ENCODE measurements at places on chromosomes 2 and 18.

DNA sequence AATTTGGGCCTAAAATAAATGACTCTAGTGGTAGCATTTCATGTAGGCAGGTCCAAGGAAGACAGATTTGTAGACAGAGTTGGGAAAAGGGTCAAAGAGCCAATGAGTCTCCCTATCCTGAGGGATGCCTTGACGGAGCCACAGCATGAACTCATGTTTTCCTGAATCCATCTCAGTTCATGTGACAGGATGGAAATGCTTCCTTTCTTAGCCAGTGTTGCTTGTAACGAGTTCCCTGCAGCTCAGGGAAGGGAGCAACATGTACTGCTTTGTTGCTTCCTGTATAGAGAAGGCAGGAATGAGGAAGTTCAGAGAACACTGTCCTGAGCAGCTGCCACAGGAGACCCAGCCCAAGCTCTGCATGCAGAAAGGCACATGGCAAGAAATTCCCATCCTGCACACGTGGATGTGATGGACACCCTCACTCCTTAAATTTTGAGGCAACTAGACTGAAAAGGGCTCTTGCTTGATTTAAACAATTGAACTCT is 27.9 kb downstream of the TMEM17 start:
- DNase-seq: peak; percentile 46

DNA sequence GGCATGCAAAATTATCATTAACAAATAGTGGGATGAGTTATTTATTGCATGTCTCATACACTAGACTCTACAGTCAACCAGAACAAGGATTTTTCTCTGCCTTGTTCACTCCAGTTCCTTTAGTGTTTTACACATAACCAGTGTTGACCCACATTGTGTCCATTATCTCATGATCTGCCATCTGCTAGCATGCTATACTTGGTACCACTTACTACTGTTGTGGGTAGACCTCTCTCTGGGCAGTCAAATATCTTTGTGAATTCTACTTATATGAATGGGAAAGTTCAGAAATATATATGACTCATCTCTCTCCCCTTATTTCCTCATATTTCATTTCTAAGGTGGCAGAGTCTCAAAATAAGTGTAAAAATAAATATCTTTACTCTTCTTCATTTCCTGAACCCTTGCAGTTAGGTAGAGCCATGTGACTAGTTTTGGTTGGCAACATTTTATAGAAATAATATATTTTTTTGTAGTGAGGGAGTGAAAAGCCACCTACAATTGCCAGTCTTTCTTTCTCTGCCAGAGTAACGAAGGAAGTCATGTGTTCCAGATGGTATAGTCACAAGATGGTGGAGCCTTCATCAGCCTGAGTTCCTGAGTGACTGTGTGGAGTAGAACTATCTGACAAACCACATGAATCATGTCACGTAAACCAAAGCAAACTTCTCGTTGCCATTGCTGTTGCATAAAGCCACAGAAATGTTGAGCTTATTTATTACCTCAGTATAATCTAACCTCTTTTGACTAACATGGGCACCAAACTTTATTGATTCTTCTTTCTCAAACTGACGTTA is 704.0 kb downstream of the RNF144A start:
- no peak for DNase-seq

DNA sequence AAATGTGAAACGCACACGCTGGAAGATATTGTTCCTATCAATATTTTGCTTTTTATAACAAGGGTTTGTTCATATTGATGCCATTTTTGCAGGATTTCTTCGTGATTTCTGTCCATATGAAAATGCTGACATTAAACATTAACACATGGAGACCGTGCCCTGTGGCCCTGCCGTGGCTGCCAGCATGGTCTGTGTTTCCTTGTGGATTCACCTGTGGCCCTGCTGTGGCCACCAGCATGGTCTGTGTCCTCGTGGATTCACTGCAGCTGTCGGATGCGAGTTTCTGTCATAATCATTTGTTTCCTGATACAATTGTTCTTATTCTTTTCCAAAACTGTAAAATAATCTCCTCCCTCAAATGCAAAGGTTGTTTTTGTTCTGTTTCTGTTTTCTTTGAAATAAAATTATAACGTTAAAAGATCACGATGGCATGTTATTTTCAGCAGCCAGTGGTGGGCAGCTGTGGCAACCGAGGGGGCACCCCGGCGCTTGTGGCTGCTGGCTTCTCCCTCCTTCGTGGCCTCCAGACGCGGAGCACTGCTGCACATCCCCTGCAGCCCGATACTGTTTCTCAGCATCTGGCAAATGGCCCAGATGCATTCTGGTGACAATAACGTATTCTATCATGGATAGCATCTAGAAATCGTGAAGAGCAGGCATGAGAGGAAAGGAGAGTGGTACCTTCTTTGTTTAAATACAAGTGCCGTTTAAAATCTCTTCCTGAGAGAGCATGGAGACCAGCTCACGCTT is 143.5 kb downstream of the PTGR3 start:
- DNase-seq: no peak

DNA sequence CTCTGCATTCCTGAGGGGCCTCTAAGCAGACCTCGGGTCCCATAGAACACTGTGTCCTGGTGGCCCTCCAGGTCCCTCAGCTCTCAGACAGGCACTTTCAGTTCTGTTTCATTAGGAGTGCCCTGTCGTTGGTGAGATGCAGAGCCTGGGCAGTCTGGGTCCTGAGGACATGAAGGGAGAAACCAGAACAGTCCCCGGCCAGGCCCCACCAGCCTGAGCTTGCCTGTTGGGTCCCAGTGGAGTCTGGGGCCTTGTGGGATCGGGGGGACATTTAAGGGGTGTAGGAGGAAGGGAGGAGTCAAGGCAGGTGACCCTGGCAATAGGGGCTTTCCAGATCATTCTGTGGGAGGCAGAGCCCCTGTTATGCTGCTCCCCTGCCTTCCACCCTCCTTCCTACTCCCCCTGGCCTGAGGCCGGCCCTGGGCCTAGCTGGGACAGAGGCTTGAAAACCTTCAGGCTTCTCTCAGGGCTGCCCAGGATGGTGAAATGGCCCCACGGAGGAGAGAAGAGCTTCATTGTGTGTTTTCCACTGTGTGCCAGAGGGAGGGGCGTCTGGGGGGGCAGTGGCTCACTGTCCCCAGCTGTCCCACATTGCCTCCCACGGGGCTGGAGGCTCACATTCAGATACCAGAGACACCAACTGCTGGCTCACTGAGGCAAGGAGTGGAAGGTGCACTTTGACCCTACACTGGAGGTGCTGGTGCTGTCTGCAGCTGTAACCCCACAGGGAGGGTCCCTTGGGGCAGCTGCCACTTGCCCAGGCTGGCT is 26.6 kb upstream of the CATIP start:
- no peak for DNase-seq

GRCh38 chr2:100281521-100282438 is 40.5 kb downstream of the LONRF2 start:
- DNase-seq: no peak

DNA sequence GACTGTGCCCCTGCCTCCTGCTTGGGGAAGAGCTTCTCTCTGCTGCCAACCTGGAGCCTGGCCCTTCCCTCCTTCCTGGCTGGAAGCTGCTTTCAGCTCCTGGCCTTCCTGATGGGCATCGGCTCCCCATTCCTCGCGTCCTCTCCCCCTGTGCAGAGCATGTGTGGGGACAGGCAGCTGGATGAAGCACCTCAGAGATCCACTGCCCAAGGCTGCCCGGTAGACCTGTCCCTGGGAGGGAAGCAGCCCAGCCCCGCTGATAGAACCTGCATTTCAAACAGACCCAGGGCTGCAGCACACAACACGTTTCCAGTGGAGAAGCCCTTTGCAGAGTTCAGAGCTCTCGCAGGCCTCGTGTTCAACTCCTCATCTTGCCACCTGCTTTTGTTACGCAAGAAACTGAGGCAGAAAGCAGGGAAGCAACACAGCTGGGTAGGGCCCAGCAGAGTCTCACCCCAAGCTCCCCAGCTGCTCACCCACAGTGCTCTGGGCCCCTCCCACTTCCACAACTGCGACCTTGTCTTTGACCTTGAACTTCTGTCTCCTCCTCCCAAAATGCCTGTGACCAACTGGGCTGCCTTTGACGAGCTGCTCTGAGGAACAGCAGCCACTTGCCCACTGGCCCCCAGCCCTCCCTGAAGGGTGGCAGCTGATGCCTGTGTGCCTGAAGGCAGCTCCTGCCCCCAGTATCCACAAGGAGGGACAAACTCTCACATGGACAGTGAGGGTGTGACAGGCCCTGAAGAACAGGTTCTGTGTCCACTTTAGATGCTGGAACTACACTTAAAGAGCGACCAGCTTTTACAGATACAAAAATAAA is 65.5 kb downstream of the PARD6G start:
- no peak for DNase-seq

DNA sequence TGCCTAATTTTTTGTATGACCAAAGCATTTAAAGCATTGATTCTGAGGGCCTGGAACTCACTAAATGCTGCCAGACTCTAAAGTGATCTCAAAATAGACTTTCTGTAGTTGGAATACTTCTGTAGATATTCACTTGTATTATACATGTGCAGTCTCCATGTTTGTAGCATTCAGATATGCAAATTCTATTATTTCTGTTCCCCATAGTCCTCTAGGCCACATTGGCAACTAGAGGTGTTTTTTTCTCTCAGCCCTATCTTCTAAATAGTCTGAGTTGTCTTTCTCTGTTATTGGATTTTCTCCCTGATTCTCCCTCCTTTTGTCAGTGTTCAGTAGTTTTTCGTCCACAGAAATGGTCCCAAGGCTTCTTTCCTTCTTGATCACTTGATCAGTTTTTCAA is 38.5 kb downstream of the ANKRD12 start:
- DNase-seq: no peak
